ENCODE measurements at places on chromosomes 4 and X.

DNA sequence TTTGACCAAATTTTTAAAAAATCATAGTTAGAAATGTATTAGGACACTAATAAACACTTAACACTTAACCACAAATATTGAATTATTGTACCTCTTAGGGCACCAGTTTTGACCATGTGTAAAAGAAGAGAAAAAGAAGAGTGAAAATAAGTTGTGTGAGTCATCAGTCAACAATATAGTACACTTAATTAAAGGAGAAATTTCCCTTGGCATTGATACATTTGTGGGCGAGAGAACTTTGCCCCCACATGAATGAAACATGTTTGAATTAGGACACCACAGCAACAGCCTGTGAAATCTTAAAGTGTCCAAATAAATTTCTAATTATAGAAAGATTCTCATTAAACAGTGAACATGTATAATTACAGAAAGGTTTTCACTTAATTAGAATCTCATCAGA, 1292.8 kb upstream of the TENM3 start:
- DNase-seq, result no peak

GRCh38 chrX:21993265-21993664, 38.9 kb upstream of the PHEX start:
- no peak for DNase-seq

- no peak for DNase-seq
Observed at GRCh38 chr4:87805971-87806370, 6.6 kb downstream of the IBSP start.

GRCh38 chr4:93351846-93352245, 476.7 kb upstream of the ATOH1 start:
- no peak for DNase-seq

DNA sequence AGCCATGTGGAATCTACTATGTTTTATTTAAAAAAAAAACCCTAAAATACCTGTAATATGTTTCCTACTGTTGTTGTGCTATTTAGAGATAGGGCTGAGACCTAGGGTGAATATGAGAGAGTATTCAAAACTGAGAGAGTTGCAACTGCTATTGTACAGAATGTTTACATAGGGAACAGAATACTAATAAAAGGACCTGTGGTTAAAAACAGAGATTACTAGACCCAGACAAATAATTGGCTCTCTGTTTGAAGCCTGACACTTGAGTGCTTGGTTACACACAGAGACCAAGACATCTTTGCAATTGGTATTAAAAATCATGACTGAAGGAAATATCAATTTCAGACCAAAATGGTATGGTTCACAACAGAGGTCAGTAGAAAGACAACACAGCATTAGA, 278.9 kb upstream of the GIMD1 start:
- DNase-seq, result no peak

- no peak for DNase-seq
Observed at GRCh38 chr4:5045097-5045496, 6.2 kb upstream of the STK32B start.

Measured in coronary artery (tissue), 2 donors.